ENCODE measurements at places on chromosomes 16 and 17. TPM values are rescaled to one million over a fixed set of nuclear protein-coding genes. Genes with fewer than 3 reads are reported as not detected.

Gene TOM1L1
- 4.5 TPM for total RNA-seq

Gene NUP88
- total RNA-seq = 124 TPM

Gene MAP3K3
- 104 TPM for total RNA-seq

Gene FTSJ3
- 102 TPM for total RNA-seq

Gene PHF23
- 47.1 TPM for total RNA-seq

Gene KRTAP4-3
- total RNA-seq = not detected

Gene MTHFSD
- total RNA-seq = 10.5 TPM

Gene CA7
- not detected for total RNA-seq

Gene CCL3
- not detected for total RNA-seq

Gene GRB7
- total RNA-seq = not detected

Gene NPIPA1
- 15.1 TPM for total RNA-seq

Gene TMEM94
- 20.5 TPM for total RNA-seq

Gene KRTAP3-1
- total RNA-seq = not detected

Gene CHST5
- not detected for total RNA-seq

Gene PRKCB
- not detected for total RNA-seq

Gene ZDHHC7
- 56.0 TPM for total RNA-seq

Gene HOXB9
- total RNA-seq = not detected

Measured in pulmonary artery endothelial cell (primary cell).